ENCODE measurements at places on chromosomes 5 and 9. TPM values are rescaled to one million over a fixed set of nuclear protein-coding genes. Genes with fewer than 3 reads are reported as not detected.

- no peak overlapping the region for H3K4me3 ChIP-seq
- H3K36me3 ChIP-seq = no peaks in the 10 kb centered on the region
- peaks cover 16% of the 10 kb centered on the region for H3K27me3 ChIP-seq
- no peak overlapping the region for H3K27ac ChIP-seq
- DNase-seq = no peak
Observed at GRCh38 chr9:131346559-131346958, 47.3 kb upstream of the PRRC2B start.

DNA sequence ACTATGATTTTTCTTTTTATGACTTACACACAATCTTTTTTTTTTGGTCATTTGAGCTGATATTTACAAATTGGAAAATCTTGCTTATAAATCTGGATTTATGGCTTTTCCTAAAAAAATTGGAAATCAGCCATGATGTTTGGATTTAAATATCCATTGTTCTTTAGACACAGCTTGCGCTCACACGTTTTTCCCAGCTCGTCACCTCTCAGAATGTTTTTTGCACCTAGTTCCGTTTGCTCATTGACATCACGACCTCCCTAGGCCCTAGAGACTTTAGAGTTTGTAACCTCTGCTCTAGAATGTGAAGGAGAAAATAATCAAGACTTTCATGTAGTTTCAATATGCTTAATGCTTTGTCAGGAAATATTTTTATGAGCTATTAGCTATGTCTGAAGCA lies 930.5 kb downstream of the TLE4 start:
- no peak for DNase-seq
- H3K4me3 ChIP-seq = no peak overlapping the region
- H3K27me3 ChIP-seq = no peaks in the 10 kb centered on the region
- no peaks in the 10 kb centered on the region for H3K36me3 ChIP-seq

- peaks cover 8% of the 10 kb centered on the region for H3K36me3 ChIP-seq
- DNase-seq = no peak
- no peak overlapping the region for H3K27ac ChIP-seq
- no peaks in the 10 kb centered on the region for H3K4me1 ChIP-seq
- H3K4me3 ChIP-seq = no peak overlapping the region
- no peaks in the 10 kb centered on the region for H3K27me3 ChIP-seq
Observed at GRCh38 chr5:43432486-43433375, 20.5 kb upstream of the CCL28 start.

- H3K36me3 ChIP-seq = no peaks in the 10 kb centered on the region
- no peak for DNase-seq
- peak overlapping the region; percentile 50 for H3K27ac ChIP-seq
- H3K4me3 ChIP-seq = peak overlapping the region; percentile 23
- H3K27me3 ChIP-seq = peaks cover 2% of the 10 kb centered on the region
Observed at GRCh38 chr9:107214915-107215314, 68.2 kb upstream of the RAD23B start.

- no peaks in the 10 kb centered on the region for H3K27me3 ChIP-seq
- peaks cover 29% of the 10 kb centered on the region for H3K4me1 ChIP-seq
- no peak for DNase-seq
- no peak overlapping the region for H3K27ac ChIP-seq
- H3K36me3 ChIP-seq = no peaks in the 10 kb centered on the region
- H3K4me3 ChIP-seq = peak overlapping the region; percentile 4
Observed at GRCh38 chr5:123571927-123572326, 60.0 kb downstream of the CSNK1G3 start.

The CTNND2 gene
- total RNA-seq = not detected
